ENCODE measurements at places on chromosomes 5 and 9.

GRCh38 chr5:41754857-41755256 lies 115.4 kb downstream of the OXCT1 start:
- no peak for DNase-seq

DNA sequence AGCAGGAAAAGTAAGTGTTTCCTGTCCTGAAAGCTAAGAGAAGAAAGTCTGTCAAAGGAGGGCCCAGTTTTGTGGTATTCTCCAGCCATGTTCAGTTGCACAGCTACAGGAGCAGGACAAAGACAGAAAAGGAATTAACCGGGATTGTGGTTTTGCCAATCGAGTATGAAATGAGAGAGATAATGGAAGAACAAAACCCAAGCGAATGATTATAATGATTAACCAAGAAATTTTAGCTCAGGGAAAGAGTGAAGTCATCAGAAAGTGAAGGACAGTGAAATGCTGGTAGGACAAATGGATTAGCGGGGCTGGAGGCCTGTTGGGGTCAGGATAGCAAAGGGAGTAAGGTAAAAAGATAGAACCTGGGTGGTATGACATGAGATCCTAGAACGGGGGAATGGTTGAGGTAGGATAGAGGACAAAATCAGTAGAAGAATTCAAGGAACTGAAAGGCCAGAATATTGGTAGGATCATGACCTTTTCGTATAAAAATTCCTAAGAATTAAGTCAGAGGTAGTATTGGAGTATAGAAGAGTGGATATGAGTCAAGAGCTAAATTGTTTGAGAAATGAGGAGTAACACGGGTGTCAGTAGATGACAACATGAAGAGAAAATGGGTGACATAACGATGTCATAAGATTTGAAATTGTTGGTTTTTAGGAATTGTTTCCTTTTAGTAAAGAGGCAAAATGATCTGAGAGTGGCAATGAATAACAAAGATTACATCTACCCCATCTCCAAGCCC lies 52.8 kb downstream of the DIAPH1 start:
- no peak for DNase-seq

DNA sequence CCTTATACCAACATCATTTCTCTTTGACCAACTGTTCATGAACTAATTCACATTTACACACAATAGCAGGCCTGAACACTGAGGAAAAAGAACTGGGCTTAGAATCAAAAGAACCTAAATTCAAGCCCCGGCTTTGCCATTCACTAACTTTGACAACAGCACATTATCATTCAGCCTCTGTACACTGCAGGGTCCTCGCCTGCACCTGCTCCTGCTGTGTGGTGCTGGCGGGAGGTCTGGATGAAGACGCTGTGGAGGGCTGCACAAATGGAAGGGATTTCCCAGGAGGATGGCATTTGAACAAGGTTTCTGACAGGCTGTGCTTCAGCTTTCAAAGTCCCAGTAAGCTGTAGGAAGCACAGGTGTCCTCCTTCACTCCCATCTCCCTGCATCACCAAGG lies 151.2 kb downstream of the ZDHHC21 start:
- DNase-seq, result no peak

GRCh38 chr5:7638456-7638855 lies 212.5 kb downstream of the CFAP90 start:
- no peak for DNase-seq

GRCh38 chr5:112684737-112685136 lies 52.9 kb upstream of the APC start:
- DNase-seq, result no peak

DNA sequence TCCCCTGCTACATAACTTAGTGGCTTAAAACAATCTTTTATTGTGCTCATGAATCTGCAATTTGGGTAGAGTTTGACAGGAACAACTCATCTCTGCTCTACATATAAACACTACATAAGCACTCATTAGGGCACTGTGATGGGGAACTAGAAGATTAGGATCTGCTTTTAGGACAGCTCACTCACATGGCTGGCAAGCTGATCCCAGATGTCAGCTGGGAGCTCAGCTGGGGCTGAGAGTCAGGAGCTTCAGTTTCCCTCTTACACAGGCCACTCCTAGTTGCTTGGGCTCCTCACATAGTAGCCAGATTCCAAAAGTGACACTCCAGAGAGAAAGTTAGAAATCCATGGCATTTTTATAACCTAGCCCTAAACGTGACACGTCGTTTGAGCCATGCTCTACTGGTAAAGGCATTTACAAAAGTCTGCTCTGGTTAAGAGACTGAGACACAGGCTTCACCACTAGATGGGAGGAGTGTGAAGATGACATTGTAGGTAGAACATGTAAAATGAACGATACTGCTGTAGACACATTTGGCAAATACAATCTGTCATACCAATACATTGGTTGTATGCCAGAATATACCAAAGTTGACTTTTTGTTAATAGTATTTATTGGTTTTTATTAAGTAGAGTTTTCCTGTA lies 23.6 kb downstream of the SCAI start:
- DNase-seq, result no peak

DNA sequence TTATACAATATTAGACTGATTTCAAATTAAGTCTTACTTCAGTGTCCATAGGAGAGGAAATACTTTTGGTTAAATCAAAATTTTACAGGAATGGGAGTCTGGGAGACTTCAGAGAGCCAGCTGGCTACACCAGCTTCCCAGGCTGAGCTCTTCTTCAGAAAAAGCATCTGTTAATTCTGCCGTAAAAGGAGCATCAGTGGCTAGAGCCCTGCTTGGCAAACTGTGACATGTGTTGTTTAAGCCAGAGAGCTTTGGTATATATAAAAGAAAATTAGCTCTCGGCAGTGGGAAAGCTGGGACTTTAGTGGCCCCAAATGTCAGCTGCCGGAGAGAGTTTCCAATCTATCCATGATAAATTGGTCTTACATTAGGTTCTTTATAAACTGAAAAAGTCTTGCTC lies 378.8 kb upstream of the TUSC1 start:
- DNase-seq, result no peak

DNA sequence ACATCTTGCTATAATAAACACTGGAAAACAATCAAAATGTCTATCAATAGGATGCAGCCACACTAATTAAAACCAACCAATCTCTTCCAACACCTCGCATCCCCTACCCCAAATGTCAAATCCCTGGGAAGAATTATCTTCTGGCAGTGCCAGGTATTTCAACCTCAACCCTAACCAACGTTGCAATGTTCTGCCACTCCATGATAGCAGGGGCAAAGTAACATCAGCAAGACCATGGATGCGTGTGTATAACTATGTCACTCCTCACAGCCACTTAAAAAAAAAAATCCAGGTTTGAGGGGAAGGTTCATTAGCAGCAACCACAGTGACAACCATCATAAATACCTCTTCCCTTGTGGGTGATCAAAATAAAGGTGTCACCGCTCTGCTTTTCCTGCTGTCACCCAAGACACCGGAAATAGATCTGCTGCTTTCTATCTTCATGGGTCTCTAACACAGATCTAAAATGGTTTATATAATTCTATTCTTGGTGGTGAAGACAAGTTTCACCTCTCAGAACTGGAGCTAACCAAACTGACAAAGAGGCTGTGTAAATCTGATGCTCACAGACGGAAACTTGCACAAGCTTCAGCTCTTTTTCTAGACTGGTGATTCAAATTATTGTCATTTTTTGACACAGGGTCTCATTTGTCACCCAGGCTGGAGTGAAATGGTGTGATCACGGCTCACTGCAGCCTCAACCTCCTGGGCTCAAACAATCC lies 9.9 kb downstream of the HSPA9 start:
- no peak for DNase-seq

DNA sequence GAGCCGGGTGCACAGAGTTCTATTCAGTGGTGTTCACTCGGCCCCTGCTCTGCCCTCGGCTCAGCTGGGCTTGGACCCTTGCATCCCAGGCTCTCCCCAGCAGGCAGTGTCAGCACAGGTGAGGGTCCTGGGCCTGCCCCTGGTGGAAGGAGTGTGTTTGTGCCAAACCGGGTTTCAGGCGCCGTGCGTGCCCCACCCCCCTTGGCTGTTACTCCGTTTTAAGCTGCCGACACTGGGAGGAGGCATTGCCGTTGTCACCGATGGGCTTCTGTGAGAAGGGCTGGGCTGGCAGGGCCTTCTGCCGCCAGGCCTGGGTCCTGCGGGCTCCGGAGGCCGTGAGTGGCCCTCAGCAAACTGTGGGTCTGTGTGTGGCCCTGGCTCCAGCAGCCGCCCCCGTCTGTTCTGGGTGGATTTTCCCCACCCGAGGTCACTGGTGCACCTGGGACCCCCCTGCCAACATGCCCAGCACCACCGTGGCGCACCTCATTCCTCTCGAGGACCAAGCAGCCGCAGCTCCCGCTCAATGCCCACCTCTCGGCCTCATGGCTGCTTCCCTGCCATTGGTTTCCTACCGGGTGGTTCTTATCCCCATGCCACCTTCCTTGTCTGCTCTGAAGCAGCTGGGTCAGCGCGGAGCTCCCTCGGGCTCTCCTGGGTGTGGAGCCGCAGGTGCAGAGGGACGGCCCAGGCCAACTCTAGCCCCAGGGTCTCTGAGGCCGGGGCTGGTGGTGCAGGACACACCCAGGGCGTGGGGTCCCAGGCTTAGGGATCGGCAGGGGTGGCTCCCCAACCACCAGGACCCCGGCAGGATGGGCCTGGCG lies 44.3 kb upstream of the EXOC3 start:
- no peak for DNase-seq

- DNase-seq, result no peak
Observed at GRCh38 chr5:78361631-78361993, 1.2 kb downstream of the SCAMP1 start.

GRCh38 chr5:67561151-67561932 lies 364.7 kb upstream of the CD180 start:
- no peak for DNase-seq

DNA sequence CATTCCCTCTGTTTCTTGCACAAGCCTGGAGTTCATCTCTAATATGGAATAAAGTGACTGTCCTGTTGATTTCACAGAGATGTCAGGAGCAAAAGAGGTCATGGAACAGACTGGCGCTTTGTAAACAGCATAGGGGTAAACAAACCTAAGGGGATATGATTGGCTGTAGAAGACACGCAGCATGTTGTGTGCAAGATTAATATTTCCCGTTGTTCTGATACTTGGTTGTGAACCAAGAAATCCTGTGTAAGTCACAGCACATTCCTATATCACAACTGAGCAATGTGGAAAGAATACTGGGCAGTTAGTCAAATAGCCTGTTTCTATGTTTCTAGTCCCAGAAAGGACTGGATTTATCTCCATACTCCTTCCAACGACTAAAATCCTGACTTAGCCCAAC lies 3.2 kb downstream of the ADAMTS12 start:
- DNase-seq, result no peak

DNA sequence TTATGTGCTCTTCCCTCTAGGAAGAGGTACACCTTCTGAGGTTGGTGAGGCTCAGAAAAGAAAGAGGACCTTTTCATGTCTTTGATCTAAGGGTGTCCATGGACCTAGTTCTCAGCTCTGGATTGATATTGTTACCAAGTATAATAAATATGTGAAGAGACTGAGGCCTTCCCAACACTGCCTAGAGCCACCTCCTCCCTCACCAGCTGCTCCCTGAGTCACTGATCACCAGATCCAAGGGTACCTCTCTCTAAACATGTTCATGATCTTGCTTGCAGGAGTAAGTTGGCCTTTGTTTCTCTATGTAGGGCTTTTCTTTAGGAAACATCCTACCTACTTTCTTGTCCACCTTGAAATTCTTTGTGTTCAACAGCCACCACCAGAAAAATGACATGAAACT lies 218.8 kb upstream of the ADRA1B start:
- no peak for DNase-seq

- no peak for DNase-seq
Observed at GRCh38 chr9:91992461-91993041, 42.5 kb upstream of the ROR2 start.

- DNase-seq, result no peak
Observed at GRCh38 chr9:76680716-76681425, 83.4 kb upstream of the PCA3 start.

GRCh38 chr5:15573590-15573989 lies 73.6 kb downstream of the FBXL7 start:
- DNase-seq, result no peak

GRCh38 chr9:134988706-134989105 lies 71.0 kb upstream of the FCN1 start:
- DNase-seq, result no peak

- DNase-seq, result no peak
Observed at GRCh38 chr5:41503310-41503709, 7.1 kb downstream of the PLCXD3 start.

- no peak for DNase-seq
Observed at GRCh38 chr9:93254806-93255493, 71.0 kb downstream of the WNK2 start.

DNA sequence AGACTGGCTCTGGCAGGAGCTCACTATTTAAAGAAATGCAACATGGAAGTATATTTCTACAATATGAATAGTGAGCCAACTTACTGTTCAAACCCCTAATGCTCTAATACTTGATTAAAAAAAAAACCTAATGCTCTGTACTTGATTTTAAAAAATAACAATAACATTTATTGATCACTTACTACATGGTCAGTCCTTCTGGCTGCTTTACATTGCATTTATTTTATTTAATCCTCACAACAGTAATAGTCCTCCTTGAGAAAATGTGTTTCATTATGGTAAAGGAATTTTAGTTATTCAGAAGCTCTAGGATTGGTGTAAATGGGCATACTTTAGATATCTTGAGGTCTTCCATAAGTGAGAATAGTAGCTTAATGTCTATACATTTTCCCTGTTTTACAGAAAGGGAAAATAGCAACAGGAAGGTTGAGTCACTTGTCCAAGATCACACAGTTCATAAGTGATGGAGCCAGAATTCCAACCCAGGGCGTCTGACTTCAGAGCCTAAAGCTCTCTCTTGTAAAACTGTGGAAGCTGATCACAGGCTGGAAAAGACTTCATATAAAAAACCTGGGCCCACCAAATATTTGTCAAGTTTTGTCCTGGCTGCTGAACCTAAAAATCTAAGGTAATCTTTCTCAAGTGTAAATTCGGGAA lies 1.0 kb downstream of the STARD4 start:
- no peak for DNase-seq

DNA sequence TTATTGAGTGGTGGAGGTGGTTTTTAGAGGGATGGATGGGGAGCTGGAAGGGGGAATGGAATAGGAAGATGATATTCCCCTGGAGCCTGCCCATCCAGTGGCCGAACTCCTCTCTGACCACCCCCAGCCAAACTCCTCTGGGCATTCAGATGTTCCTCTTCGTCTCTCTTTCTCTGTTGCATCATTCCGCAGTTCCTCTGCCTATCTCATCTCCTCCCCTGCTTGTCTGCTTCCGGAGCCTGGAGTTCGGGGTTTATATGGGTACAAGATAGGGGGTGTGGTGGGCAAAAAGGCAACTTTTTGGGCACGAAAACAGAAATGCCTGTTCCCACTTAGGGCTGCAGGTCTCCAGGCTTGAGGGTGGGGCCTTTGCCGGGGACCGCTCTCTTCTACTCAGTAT lies 12.2 kb upstream of the CDK5RAP2 start:
- DNase-seq, result no peak

- no peak for DNase-seq
Observed at GRCh38 chr5:14167211-14167845, 24.2 kb downstream of the TRIO start.

Measured in activated CD8-positive, alpha-beta memory T cell treated with anti-CD3 and anti-CD28 coated beads for 48 hours (primary cell).